Suprapubic skin (tissue), 4 donors: ENCODE measurements at places on chromosomes 2 and 18. TPM values are rescaled to one million over a fixed set of nuclear protein-coding genes. Genes with fewer than 3 reads are reported as not detected.

- no peak for DNase-seq
- no peaks in the 10 kb centered on the region for H3K36me3 ChIP-seq
- H3K27me3 ChIP-seq, result no peaks in the 10 kb centered on the region
Measured at GRCh38 chr2:240635998-240636547, 10.8 kb downstream of the GPR35 start.

- no peaks in the 10 kb centered on the region for H3K4me1 ChIP-seq
- no peaks in the 10 kb centered on the region for H3K36me3 ChIP-seq
- H3K4me3 ChIP-seq, result no peak overlapping the region
Measured at GRCh38 chr2:224334726-224335125, 67.2 kb downstream of the FAM124B start.

DNA sequence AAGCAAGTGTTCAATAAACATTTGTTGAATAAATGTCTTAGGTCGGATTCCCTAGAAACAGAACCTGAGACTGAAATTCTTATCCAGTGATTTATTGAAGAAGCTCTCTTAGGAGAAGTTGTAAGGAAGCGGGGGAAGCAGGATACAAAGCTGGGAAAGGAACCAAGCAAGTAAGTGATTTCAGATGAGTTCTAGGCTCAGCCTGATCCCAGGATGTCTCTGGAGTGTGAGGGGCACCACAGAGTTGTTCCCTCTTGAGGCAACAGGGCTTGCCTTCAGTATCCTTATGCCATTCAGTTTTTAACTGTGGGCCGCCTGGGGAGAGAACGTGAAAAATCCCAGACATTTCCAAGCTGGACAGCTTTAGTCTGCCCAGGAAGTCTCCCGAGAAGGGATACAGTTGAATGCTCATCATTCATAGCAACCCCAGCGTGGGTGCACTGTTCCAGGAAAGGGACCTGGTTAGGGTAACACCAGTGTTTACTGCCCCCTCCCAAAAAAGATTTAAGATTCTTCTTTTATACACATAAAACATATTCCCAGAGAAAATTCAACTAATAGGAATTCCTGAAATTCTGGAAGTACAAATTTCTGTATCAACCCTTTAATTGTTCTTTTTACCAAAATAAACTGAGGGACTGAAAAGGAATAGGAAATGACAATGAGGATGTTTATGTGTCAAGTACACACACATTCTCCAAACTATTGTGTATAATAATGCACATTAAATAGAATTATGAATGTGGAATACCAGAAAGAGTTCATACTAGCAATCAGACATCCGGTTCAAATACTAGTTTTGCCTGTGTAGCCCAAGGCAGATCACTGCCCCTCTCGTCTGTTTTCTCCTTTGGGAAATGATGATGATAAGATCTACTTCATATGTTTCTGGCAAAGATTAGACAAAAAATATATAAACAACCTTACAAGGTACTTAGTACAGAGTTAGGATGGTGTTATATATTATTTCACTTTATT, 592.1 kb upstream of the CDH2 start:
- DNase-seq, result no peak
- H3K4me1 ChIP-seq, result no peaks in the 10 kb centered on the region
- H3K4me3 ChIP-seq, result no peak overlapping the region
- H3K36me3 ChIP-seq, result no peaks in the 10 kb centered on the region
- no peaks in the 10 kb centered on the region for H3K27me3 ChIP-seq
- no peak overlapping the region for H3K27ac ChIP-seq

GRCh38 chr18:48641981-48642380, 103.2 kb downstream of the CTIF start:
- H3K4me3 ChIP-seq, result no peak overlapping the region
- peaks cover 5% of the 10 kb centered on the region for H3K36me3 ChIP-seq
- DNase-seq, result no peak

- no peak overlapping the region for H3K27ac ChIP-seq
- no peak for DNase-seq
- H3K27me3 ChIP-seq, result no peaks in the 10 kb centered on the region
- no peak overlapping the region for H3K4me3 ChIP-seq
- H3K36me3 ChIP-seq, result no peaks in the 10 kb centered on the region
Measured at GRCh38 chr18:51235009-51235789, 37.7 kb upstream of the MEX3C start.

GORASP2 gene
- 45.2 TPM for total RNA-seq
